ENCODE measurements at places on chromosomes 5 and 9.

- DNase-seq = peak; percentile 87
Observed at GRCh38 chr5:15620501-15620900, 120.5 kb downstream of the FBXL7 start.

DNA sequence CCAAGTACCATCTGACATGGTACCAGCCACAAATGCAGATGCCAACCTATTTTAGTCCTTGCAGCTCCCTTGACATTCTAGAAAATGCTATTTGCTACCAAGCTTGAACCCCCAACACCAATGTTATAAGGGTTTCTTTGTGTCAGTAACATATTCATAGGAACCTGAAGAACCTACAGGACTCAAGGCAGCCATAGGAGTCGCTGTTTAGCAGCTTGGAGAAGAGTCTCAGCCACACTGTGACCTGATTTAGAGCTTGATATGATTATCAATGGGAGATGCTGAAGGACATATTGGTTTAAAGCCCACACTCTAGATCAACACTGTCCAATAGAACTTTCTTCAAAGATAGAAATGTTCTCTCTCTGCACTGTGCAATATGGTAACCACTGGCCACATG lies 6.4 kb upstream of the ZFR start:
- no peak for DNase-seq

DNA sequence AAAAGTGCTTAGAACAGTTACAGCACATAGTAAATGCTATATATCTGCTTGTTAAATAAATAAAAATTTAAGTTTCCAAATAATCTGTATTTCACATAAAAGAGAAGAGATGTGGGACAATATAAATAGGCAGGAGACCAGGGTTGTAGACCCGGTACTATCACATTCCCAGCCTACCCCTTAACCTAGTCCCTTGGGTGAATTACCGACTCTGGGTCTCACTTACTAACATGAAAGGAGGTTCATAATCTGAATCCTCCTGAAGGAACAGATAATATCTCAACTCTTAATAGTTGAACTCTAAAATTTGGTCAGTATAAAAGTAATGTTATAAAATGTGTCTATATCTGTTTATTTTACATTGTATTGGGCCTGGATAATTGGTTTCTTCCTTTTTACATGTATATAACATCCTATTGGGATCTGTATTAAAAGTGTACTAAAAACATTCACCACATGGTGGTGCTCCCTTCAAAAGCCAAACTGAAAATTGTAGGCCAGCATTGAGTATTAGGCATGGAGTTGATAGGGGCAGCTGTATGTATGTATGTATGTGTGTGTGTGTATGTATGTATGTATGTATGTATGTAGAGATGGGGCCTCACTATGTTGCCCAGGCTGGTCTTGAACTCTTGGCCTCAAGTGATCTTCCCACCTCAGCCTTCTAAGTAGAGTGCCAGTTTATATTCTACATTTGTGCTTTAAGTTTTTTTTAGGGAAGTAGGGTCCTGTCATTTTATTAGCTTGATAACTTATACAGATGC lies 64.2 kb upstream of the ABL1 start:
- peak; percentile 88 for DNase-seq

- peak; percentile 52 for DNase-seq
Observed at GRCh38 chr9:35604578-35605350, at the start of gene TESK1. Gene TESK1 (plus strand): TSS chr9:35605262. CDS start chr9:35605620, 358 bp downstream.

DNA sequence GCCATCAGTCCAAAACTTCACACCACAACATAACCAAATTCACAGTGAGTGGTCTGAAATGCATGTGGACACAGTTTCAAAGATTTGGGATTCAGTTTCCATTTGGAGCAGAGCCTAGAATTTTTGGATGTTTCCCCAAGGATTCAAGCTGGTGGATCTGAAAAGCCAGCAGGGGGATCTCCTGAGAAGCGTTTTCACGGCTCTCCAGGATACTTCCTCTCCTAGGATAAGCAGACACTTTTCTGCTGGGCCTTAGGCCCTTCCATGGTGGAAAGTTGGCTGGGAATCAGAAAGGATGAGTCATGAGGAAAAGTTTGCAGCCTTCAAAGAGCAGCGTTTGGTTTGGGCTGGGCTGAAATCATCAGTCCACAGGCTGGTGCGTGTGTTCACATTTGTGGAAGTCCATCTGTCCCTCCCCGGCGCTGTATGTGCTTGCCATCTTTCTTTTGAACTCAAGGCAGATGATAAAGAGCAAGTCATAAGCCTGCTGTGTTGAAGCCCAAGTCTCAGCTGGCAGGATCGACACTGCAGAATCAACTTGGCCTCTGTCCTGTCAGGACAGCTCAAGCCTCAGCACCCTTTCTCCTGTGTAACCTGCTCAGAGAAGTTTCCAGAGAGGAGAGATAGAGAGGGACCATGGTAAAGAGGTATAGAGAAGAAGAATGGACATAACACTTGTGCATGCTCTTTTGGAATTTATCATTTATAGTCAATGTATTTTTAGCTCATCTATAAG lies 152.6 kb upstream of the MSX2 start:
- DNase-seq = peak; percentile 94

- DNase-seq = peak; percentile 97
Observed at GRCh38 chr9:18393340-18394130, 80.4 kb upstream of the ADAMTSL1 start.

DNA sequence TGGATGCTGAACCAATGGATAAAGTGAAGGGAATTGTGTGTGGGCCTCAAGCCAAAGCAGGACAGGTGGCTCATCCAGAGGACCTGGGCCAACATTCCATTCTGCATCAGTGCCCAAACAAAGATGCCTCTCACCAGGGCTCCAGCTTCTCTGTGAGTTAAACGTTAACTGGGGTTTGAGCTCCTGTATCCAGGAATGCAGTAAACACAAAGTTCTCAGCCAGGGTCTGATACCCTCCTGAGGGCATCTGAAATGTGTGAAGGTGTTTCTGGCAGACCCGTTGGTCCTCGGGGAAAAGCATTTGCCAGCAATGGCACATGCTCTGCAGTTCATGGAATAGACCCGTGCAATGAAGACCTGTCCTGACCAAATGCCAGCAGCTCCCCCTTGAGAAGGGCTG lies 33.9 kb upstream of the AOPEP start:
- DNase-seq = no peak

DNA sequence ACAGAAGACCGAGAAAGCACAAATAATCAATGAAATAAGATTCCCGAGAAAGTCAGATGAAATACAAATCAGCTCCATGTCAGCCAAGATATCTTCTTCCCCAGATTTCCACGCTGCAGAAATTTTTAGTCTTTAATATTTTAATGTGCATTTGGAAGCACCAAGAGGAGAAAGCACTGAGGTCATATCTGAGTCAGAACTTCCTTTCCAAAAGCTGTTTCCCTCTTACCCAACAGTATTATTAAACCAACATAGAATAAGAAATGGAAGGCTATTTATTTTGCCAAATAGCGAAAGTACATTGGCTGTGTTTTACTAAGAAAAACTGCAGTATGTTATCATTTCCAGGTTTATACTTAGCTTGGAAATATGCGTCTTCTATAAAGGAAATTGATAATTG lies 772.1 kb upstream of the CDH9 start:
- DNase-seq = peak; percentile 77

DNA sequence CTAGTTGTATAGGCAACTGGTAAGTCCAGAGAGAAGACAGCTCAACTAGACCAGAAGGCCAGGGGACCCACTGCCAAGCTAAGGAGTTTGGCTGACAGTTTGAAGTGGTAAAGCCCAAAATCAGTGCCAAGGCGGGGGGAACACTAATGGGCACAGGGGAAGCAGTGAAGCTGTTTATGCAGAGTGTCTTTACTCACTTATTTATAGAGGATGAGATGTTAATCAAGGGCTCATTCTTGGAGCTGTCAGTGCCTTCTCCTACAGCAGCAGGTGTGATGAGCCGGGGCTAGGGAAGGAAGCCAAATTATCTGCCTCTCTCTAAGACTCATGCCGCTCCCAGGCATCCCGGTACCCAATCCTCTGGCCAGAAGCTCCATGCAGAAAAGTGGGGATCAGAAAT lies 75.2 kb upstream of the GALNT10 start:
- no peak for DNase-seq

Measured in fibroblast of pulmonary artery (primary cell).